Natural killer cell treated with Interleukin-12 subunit alpha and Interleukin-12 subunit beta and Interleukin-15 and Interleukin-18, amount 100 ng/mL, for 72 hours (primary cell): ENCODE measurements at places on chromosomes 16 and 17.
A peak's percentile ranks its signal among the peaks of the same experiment; 100 is the strongest.

DNA sequence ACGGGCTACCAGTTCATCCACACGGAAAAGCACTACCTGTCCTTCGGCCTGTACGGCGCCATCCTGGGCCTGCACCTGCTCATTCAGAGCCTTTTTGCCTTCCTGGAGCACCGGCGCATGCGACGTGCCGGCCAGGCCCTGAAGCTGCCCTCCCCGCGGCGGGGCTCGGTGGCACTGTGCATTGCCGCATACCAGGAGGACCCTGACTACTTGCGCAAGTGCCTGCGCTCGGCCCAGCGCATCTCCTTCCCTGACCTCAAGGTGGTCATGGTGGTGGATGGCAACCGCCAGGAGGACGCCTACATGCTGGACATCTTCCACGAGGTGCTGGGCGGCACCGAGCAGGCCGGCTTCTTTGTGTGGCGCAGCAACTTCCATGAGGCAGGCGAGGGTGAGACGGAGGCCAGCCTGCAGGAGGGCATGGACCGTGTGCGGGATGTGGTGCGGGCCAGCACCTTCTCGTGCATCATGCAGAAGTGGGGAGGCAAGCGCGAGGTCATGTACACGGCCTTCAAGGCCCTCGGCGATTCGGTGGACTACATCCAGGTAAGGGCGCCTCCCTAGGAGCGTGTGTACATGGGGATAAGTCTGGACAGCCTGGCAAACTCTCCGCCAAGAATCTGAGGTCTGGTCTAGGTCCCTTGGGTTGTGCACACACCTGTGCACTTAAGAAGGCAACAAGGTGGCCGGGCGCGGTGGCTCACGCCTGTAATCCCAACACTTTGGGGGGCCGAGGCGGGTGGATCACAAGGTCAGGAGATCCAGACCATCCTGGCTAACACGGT, 4.2 kb downstream of the HAS3 start:
- no peak for DNase-seq

GRCh38 chr16:2223221-2223941, at the start of gene E4F1:
TSS of gene E4F1 (plus strand) at chr16:2223591. CDS start at chr16:2223614, 23 bp downstream.
- DNase-seq = peak; percentile 100

DNA sequence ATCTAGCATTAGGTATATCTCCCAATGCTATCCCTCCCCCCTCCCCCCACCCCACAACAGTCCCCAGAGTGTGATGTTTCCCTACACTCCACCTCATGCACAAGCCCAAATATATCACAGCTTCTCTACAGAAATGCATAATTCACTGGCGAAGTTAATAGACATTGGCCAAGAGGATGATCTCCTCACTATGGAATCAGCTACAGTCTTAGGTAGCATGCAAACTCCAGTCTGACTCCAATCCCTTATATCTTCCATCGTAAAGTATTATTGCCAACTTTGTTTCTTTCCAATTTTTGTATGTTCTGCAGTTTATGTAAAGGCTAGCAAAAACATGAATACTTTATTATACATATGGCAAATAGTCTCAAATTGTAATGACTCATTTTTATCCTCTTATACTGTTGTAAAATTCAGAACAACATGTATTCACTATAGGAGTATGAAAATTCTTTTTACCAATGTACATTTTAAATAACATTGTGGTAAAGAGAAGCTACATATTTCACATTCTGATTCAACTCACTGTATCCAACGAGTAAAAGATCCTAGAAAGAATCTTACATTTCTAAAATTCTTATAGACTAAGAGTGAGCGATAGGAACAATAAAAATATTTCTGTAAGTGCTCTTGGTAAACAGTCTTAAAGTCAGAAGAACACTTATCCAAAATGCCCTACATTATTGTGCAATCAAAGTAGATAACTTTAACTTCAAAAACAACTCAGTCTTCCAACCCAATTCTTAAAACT, 871 bp downstream of the ABCA8 start:
- no peak for DNase-seq

DNA sequence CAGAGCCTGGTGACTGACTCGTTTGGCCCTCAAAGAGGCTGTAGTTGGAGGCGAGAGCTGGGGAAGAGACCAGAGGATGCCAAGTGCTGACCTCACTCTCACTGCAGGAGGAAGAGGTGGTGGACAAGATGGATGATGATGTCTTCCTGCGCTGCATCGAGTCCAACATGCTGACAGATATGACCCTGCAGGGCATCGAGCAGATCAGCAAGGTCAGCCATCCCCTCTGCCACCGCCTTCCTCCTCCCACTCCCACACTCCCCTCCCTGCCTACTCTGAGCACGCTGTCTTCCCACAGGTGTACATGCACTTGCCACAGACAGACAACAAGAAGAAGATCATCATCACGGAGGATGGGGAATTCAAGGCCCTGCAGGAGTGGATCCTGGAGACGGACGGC, 26.9 kb downstream of the POLR2A start:
- DNase-seq = no peak

GRCh38 chr17:40112718-40113109, 9.1 kb upstream of the MSL1 start:
- DNase-seq = no peak

GRCh38 chr17:78332991-78333390, 26.9 kb downstream of the SOCS3 start:
- no peak for DNase-seq

- DNase-seq = peak; percentile 95
Measured at GRCh38 chr17:80855948-80856862, 135.4 kb upstream of the CHMP6 start.

DNA sequence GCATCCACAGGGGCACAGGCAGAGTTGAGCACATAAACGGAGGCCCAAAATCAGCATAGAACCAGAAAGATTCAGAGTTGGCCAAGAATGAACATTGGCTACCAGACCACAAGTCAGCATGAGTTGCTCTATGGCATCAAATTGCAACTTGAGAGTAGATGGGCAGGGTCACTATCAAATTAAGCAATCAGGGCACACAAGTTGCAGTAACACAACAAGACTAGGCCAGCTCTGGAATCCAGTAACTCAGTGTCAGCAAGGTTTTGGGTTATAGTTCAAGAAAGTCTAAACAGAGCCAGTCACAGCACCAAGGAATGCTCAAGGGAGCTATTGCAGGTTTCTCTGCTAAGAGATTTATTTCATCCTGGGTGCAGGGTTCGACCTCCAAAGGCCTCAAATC, 12.9 kb downstream of the G6PC1 start:
- DNase-seq = no peak

DNA sequence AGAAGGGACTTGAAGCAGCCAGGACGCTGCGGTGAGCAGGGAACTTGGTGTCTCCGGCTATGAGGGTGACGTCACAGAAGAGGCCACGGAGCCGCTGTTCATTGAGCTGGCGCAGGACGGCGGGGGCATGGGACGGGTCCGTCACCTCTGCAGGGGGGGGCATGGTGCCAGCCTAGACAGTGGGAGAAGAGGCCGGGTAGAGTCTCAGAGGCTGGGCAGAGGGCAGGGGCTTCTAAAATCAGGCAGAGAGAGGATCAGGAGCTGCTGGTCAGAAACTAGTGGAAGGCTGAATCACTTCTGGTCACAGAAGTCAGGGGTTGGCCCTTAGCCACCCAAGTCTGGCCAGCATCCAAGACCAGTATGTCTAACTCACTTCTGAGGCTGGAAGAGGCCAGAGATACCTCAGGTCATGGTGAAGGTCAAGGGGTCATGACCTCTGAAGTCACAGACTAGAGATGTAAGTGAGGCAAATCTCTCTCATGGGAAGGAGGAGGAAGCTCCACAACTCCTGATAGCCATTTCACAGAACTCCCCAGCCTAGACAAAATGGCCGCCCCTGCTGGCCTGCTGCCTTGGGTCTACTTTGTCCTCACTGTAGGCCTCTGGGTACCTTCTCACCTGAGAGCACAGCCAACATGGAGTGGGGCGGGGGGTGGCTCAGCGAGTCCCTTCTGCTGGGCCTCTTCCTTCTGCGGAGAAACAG, 12.6 kb downstream of the ZBTB4 start:
- no peak for DNase-seq
